LoVo (cell line): ENCODE measurements at places on chromosomes 7 and 10.

GRCh38 chr7:95303013-95303905, 21.1 kb downstream of the PON1 start:
- no peak for DNase-seq

GRCh38 chr7:7566651-7567611, at the start of gene MIOS:
TSS of gene MIOS (plus strand) at chr7:7566884. CDS start at chr7:7572476, 5,592 bp downstream.
- peak; percentile 92 for DNase-seq

DNA sequence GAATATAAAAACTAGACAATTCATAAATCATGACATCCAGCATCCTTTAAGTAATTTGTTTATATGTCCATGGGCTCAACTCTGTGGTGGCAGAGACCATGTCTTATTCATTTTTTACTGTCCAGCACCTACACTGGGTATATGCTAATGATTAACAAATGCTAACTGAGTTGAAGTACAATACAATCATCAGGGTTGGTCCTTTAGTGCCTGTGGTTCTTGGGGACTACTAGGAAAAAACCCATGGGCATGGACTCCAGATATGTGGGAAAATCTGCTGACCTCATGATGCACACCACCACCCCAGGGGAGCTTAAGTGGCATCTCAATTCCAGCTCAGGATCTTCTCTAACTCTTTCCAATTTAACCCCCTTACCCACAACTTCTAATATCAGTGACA, 85.3 kb upstream of the YAE1 start:
- DNase-seq = no peak

GRCh38 chr7:28038175-28038797, 142.3 kb downstream of the JAZF1 start:
- DNase-seq = no peak
